Activated CD8-positive, alpha-beta memory T cell treated with anti-CD3 and anti-CD28 coated beads for 1 hour (primary cell): ENCODE measurements at places on chromosomes 7 and 10.

DNA sequence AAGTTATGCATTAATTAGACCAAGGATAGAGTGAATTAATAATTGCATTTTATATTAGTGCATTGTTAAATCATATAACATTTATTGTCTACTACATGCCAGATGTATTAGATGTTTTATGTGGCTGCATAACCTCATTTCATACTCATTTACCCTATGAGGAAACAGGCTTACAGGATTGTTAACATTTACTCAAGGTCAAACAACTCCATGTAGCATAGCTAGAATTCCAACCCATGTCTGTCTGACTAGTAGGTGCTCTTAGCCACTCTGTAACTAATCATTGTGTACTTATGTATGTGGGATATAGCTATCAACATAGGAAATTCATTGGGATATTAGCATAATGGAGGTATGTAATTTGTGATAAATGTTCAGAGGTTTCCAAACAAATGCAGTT, 46.3 kb downstream of the PHYHIPL start:
- DNase-seq, result no peak

- DNase-seq, result no peak
Observed at GRCh38 chr10:131187926-131188325, 123.6 kb downstream of the TCERG1L start.

- DNase-seq, result no peak
Observed at GRCh38 chr10:24214762-24215161, 5.8 kb downstream of the KIAA1217 start.

- no peak for DNase-seq
Observed at GRCh38 chr7:159143780-159144757, 598 bp downstream of the VIPR2 start.

DNA sequence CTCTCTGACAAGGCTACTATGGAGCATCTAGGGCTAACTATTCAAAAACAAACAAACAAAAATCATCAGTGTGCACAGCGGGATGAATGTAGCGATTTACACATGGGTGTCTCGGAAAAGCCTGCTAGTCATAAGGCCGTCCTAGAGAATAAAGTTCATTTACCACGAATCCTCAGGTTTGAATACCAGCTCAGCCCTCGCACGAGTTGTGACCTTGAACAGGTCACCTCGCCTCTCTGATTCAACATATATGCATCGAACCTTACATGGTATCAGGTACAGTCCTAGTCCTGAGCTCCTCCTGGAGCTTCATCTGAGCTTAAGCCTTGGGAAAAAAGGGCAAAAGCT, 572 bp downstream of the ATP5MF start:
- DNase-seq, result no peak

- DNase-seq, result no peak
Observed at GRCh38 chr7:73822319-73823173, 8.2 kb upstream of the CLDN4 start.

DNA sequence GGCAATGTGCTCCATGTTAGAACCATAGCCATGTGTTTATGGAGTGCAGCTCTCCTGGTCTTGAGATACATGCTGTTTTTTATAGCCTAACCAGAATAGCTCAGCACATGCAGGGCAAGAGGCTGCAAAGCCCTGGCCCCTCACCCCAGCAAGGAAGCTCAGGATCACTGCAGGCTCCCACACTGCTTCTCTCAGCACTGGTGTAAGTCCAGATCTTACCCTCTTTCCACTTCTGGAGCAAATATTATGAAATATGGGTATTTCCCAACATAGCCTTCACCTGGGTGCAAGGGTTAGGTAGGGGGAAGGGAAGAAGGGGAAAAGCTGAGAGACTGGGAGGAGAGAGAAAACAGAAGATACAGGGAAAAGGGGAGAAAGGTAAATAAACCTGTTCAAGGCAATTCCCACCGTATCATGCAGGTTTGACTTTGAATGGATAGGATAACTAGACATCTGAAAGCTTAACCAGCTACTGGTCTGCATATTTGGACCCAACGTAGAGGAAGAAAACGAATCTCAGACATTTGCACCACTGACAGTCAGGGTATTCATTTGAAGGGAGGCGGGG, 19.7 kb downstream of the SKIDA1 start:
- no peak for DNase-seq
